ENCODE measurements at places on chromosomes 5 and 9. TPM values are rescaled to one million over a fixed set of nuclear protein-coding genes. Genes with fewer than 3 reads are reported as not detected.

HAVCR2 gene
- 0.52 TPM for total RNA-seq

SPATA6L gene
- 2.0 TPM for total RNA-seq

FOXD4L6 gene
- not detected for total RNA-seq

NUTM2F gene
- total RNA-seq: not detected

KIF20A gene
- 42.5 TPM for total RNA-seq

NTNG2 gene
- 3.6 TPM for total RNA-seq

GRXCR2 gene
- total RNA-seq: not detected

COL5A1 gene
- total RNA-seq: 33.0 TPM

PCDHB12 gene
- not detected for total RNA-seq

EMB gene
- total RNA-seq: 5.4 TPM

SPARC gene
- 16.4 TPM for total RNA-seq

NOXA1 gene
- total RNA-seq: 1.0 TPM

SKP1 gene
- 646 TPM for total RNA-seq

BOD1 gene
- 71.8 TPM for total RNA-seq

ASPN gene
- total RNA-seq: not detected

C9orf50 gene
- total RNA-seq: not detected

IFNA21 gene
- not detected for total RNA-seq

SOWAHA gene
- total RNA-seq: 0.14 TPM

PLAA gene
- total RNA-seq: 31.6 TPM

SPAAR gene
- not detected for total RNA-seq

CBY3 gene
- total RNA-seq: not detected

AGPAT2 gene
- 99.5 TPM for total RNA-seq

OCLN gene
- total RNA-seq: 11.9 TPM

GFI1B gene
- total RNA-seq: not detected

ARHGAP26 gene
- total RNA-seq: 7.6 TPM

EIF4E1B gene
- not detected for total RNA-seq

GPR151 gene
- not detected for total RNA-seq

CYLC2 gene
- total RNA-seq: not detected

IL31RA gene
- total RNA-seq: 2.0 TPM
